ENCODE measurements at places on chromosomes 16 and 17.
A peak's percentile ranks its signal among the peaks of the same experiment; 100 is the strongest.

GRCh38 chr17:21425736-21426135 lies 49.6 kb downstream of the KCNJ12 start:
- DNase-seq = no peak

GRCh38 chr16:88722784-88723506 lies 16.6 kb downstream of the CTU2 start:
- no peak for DNase-seq

- DNase-seq = peak; percentile 68
Observed at GRCh38 chr17:75695830-75696271, 25.4 kb upstream of the ITGB4 start.

DNA sequence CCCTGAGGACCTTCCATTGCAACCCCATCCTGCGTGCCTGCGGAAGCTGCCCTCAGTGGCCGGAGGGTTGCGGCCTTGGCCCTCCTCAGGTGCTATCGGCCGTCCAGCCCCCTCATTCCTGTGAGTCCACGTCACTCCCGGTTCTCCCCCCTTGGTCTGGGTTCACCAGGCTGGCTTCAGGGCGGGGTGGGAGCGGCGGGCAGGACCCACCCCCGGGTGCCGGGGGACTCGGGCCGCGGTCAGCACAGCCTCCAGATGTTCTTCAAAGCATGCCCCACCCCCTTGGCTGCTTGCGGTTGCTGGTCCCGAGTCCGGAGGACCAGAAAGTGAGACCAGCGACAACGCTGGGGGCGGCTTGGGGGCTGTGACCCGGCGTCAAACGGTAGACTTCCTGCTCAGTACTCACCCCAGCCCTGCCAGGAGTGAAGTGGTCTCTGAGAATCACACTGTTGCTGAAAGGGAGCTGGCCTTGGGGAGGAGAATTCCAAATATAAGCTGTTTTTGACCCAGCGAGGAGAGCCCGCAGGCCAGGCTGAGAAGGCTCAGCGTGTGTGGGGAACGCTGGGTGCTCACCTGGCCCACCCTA lies 4.5 kb downstream of the ZNF469 start:
- DNase-seq = no peak

DNA sequence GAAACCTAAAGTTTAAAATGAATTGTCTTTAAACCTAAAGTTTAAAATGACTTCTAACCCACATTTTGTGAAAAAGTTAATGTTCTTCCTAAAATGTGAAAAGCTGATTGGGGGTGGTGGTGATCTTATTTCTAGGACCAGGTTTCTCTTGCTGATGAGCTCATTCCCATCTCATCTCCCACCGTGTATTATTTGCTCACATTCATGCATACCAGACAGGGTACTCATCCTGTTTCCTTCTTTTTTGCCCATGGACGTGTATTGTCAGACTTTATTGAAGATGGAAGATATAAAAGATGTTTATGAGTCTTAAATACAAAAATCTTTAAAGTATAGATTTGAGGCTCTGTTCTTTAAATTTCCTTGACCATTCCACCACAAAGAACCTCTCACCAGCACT lies 70.1 kb upstream of the MPHOSPH6 start:
- DNase-seq = no peak

DNA sequence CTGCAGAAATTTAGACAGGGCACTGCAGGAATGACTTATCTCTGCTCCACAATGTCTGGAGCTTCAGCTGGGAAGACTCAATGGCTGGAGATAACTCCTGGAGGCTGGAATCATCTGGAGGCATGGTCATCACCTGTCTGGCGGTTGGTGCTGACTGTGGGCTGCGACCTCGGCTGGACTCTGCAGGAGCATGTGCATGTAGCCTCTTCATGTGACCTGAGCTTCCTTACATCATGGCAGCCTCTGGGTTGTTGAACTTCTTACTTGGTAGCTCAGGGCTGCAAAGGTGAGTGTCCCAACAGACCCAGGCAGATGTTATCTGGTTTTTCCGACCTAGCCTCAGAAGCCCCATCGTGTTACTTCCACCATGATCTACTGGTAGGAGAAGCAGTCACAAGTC lies 188.2 kb upstream of the RPL38 start:
- no peak for DNase-seq

DNA sequence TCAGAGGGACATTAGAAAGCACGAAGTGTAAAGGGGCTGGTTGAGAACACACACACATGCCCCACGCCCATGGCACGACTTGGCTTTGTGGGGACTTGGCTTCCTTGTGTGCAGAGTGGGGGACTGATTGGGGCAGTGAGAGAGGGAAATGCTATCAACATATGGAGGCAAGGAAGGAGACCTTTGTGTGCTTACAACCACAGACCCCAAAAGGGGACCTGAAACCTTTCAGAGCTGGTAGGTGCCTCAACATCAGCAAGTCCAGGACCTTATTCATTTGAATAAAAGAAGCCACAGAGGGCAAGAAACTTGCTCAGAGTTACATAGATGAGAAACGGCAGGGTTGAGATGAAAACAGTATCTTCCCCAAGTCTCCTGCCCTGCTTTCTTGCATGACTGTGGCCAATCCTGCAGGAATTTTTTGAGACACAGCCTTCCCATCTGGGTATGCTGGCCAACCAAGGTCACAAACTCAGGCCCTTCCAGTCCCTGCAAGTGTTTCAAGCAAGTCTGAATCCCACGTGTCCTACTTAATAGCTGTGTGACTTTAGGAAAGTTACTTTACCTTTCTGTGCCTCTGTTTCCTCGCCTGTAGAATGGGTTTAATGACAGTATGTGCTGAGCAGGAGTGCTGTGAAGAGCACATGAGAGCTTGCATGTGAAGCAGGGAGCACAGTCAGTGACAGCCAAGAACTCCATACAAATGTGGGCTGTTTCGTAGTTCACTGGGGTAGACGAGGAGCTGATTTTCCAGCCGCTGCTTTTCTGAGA lies 26.2 kb downstream of the C16orf78 start:
- no peak for DNase-seq

DNA sequence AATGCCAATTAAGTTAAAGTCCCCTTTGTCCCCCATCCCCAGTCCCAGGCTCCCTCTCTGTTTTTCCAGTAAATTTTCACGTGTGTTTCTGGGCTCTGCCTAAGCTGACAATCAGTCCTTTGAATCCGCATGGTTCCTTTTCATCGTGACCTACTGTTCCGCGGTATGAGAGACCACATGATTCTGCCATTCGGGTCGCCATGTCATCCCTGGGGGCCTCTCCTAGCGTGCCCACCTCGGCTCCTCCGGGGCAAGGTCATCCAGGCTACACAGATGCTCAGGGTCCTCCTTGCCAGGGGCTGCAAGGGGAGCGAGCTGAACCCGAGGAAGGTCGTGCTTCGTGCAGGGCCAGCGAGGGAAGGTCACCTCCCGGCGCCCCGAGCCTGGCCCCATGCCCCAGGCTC lies 157.6 kb downstream of the RAB11FIP4 start:
- DNase-seq = peak; percentile 26

DNA sequence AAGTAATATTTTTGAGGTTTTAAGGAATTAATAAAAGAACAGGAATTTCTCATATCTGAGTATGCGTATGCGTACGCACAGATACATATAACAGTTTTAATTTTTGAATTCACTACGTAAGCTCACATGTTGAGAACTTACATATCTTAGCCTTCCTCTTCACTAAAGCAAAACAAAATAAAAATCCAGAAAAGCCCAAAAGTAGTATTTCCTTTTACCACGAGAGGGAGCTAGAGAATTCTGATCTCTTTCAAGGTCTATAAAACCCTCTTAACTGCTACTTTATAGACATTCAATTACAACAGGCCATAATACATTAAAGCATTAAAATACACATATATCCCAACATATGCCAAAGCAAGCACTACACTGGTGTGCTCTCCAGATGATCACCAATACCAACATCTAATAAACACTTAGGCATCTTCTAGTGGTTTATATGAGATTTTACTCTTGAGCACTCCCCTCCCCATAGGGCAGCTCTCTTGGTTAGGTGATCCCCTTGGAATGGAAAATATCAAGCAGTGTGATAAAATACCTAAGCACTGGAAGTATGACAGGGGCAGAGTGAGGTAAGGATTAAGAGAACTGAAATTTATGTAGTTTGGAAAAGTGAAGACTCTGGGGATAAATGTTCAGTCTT lies 94.0 kb downstream of the SKAP1 start:
- peak; percentile 62 for DNase-seq

- no peak for DNase-seq
Observed at GRCh38 chr17:49363251-49363650, 1.2 kb upstream of the ZNF652 start.

DNA sequence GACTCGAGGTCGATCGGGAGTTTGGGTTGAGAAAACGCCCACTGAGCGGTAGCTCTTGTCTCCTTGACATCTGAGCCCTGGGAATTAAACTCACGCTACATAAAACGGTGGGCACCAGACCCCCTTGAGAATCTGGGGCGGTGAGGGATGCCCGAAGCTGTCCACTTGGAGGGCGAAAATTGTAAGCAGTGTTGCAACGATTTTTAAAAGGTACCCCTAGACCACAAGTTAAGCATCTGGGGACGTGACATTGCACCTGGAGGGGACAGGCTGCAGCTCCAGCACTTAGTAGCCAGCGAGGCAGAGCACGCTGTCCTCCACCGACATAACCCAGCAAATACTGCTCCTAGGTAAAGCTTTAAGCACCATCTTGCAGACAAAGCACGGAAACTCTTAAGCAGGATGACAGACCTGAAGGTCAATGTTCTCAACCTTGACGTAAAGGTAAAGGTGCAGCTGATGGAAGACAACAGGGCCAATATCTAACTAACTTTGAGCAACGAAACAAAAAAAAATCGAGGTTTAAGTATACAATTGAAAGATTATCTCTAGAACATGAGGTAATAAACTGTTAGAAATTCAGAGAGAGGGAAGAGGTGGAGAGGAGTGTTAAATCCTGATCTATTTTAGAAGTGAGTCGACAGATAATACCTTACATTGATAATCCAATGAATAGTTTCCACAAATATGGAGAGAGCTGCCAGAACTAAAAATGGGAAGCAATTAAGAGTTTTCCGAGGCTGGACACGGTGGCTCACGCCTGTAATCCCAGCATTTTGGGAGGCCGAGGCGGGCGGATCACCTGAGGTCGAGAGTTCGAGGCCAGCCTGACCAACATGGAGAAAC lies 921 bp upstream of the CDR2 start:
- DNase-seq = no peak

GRCh38 chr16:75197522-75198134 lies 9.3 kb downstream of the CTRB2 start:
- DNase-seq = no peak
